ENCODE measurements at places on chromosomes 5 and 9.

GRCh38 chr9:22039258-22039657, 30.2 kb upstream of the CDKN2B start:
- DNase-seq = no peak

- no peak for DNase-seq
Measured at GRCh38 chr5:39846144-39846543, 421.4 kb upstream of the DAB2 start.

GRCh38 chr5:1041225-1042143, 32.9 kb downstream of the NKD2 start:
- DNase-seq = no peak

GRCh38 chr5:112366987-112367386, 52.1 kb downstream of the EPB41L4A start:
- no peak for DNase-seq

DNA sequence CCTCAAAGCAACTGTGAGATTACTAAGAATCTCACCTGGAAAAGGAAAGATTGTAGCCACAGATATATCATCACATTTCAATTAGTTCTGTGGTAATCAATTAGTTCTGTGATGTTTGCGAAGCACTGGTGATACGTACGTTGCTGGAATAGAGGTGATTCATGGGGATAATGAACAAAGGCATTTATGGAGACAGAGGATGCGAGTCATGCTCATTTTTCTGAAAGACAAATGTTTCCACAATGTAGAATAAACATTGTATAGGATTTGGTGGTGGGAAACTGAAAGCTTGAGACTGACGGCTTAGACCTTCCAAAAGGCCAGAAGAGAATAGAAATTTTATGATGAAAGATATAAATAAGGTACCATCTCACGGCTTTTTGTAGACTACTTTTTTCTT, 507.3 kb upstream of the TYRP1 start:
- no peak for DNase-seq

- no peak for DNase-seq
Measured at GRCh38 chr9:70177121-70177520, 81.7 kb upstream of the SMC5 start.

DNA sequence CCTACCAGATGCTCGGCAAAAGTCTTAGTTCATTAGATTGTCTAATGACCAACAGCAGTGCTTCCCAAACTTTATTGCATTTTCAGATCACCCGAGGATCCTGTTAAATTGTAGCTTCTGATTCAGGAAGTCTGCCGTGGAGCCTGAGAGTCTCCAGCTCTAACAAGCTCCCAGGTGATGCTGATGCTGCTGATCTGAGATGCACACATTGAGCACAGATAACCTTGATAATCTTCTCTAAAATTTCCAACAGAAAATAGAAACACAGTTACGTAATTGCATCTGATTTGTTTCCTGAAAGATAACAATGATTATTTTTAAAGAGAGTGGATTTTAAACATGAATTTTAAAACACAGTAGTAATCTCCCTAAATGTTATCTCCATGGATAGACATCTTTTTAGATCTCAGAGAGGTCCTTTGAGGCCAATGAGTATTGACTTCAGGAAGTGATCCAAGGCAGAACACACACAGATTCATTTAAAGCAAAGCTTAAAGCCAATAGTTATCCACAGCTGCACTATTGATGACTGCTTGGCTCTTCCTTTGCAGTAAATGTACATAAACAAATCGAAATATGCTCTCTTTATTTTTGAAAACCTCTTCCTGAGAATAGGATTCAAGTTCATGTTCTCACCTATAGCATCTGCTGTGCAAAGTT, 122.8 kb upstream of the TNPO1 start:
- no peak for DNase-seq

DNA sequence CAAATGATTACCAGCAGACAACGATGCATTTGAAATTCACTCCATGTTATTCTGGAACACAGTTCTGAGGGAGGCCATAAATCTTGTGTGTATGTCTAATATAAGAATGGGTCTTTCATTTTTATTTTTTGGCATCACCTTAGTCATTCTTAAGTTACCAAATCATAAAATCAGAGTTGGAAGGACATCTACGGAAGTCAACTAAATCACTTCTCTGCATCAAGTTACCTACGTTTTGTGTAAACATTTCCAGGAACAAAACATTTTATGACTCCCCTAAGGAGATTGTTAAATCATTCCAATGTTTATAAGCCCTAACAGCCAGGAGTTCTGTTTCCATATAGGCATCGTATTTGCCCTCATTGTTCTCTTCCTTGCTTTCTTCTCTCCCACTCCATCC, 378.2 kb downstream of the FAM170A start:
- no peak for DNase-seq

GRCh38 chr9:13047827-13048587, 231.5 kb downstream of the MPDZ start:
- DNase-seq = no peak

GRCh38 chr5:136642976-136643375, 277.6 kb upstream of the TRPC7 start:
- no peak for DNase-seq
